ENCODE measurements at places on chromosomes 2 and 18. TPM values are rescaled to one million over a fixed set of nuclear protein-coding genes. Genes with fewer than 3 reads are reported as not detected.

DNA sequence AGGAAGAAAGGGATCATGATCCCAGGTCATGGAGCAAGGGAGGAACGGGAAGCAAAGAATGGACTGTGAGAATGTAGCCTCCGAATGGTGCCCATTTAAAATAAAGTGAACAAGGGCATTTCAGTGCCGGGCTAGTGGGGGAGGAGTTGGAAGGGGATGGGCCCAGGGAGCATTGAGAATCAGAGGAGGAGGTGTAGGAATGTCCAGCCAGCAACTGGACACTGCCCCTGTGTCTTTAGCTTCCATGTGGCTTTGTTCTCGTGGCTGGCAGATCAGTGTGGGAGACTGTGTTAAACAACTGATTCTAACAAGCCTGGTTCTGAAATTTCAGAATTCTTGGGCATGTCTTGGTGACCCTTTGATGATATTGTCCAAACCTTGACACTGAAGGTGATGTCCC is 1.4 kb upstream of the RNF103 start:
- H3K4me1 ChIP-seq: peaks cover 19% of the 10 kb centered on the region
- H3K4me3 ChIP-seq: no peak overlapping the region
- peak overlapping the region; percentile 20 for H3K27ac ChIP-seq
- DNase-seq: no peak

DNA sequence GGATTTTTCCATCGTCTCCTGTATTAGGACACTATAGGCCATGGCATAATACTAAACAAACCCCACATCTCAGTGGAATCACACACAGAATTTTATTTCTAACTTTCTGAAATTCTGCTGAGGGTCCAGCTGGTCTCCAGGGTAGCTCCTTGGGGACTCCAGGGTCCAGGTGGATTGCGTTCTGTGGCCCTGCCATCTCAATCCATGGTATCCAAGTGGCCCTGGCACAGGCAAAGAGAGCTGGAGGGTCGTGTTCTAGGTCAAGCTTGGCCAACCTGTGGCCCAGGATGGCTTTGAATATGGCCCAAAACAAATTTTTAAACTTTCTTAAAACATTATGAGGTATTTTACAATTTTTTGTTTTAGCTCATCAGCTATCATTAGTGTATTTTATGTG is 134.6 kb downstream of the CTIF start:
- DNase-seq: peak; percentile 25
- no peak overlapping the region for H3K27ac ChIP-seq
- peaks cover 9% of the 10 kb centered on the region for H3K36me3 ChIP-seq
- peaks cover 31% of the 10 kb centered on the region for H3K4me1 ChIP-seq

GRCh38 chr2:70664525-70664924 is 103.5 kb downstream of the ADD2 start:
- H3K27me3 ChIP-seq: no peaks in the 10 kb centered on the region
- H3K4me1 ChIP-seq: no peaks in the 10 kb centered on the region
- H3K4me3 ChIP-seq: no peak overlapping the region
- H3K36me3 ChIP-seq: no peaks in the 10 kb centered on the region
- no peak overlapping the region for H3K27ac ChIP-seq
- peak; percentile 40 for DNase-seq

- no peak overlapping the region for H3K4me3 ChIP-seq
- H3K4me1 ChIP-seq: peaks cover 4% of the 10 kb centered on the region
- H3K27me3 ChIP-seq: no peaks in the 10 kb centered on the region
- H3K27ac ChIP-seq: no peak overlapping the region
Measured at GRCh38 chr2:37390777-37391176, 46.3 kb downstream of the QPCT start.

GRCh38 chr2:229586012-229586411 is 128.3 kb downstream of the DNER start:
- no peak overlapping the region for H3K4me3 ChIP-seq
- H3K36me3 ChIP-seq: no peaks in the 10 kb centered on the region
- DNase-seq: no peak
- no peaks in the 10 kb centered on the region for H3K4me1 ChIP-seq
- H3K27ac ChIP-seq: no peak overlapping the region

DNA sequence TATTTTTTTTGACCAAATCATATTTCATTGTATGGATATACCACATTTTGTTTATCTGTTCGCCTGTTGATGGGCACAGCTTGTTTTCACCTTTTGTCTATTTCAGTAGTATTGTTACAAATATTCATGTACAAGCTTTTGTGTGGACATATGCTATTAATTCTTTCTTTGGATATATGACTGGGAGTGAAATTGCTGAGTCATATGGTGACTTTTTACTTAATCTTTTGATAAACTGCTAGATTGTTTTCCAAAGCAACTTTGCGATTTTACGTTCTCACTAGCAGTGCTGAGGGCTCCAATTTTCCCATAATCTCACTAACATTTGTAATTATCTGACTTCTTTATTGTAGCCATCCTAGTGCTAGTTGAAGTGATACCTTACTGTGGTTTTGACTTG is 112.4 kb downstream of the CD8B2 start:
- H3K36me3 ChIP-seq: no peaks in the 10 kb centered on the region
- no peak for DNase-seq
- no peak overlapping the region for H3K27ac ChIP-seq
- H3K4me1 ChIP-seq: peaks cover 4% of the 10 kb centered on the region
- no peaks in the 10 kb centered on the region for H3K27me3 ChIP-seq

DNA sequence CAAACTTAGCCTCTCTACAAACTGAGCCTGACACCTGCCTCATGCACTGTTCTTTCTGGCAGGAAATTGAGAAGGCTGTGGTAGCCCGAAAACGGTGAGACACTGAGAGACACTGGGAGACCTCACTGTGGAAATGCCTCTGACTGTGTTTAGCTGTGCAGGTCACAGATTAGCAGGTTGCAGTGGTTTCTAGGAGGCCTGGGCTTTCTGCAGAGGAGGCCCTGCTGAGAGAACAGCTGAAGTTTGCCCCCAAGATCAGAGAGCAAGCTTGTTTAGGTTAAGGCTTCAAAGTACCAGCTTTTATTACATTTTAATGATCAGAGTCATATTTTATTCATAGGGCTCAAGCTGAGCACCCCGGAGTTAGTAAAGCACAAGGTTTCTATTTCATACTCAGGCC is 68.7 kb upstream of the LYPD6 start:
- H3K4me1 ChIP-seq: no peaks in the 10 kb centered on the region
- no peaks in the 10 kb centered on the region for H3K27me3 ChIP-seq
- H3K36me3 ChIP-seq: no peaks in the 10 kb centered on the region
- H3K4me3 ChIP-seq: no peak overlapping the region
- no peak overlapping the region for H3K27ac ChIP-seq

DNA sequence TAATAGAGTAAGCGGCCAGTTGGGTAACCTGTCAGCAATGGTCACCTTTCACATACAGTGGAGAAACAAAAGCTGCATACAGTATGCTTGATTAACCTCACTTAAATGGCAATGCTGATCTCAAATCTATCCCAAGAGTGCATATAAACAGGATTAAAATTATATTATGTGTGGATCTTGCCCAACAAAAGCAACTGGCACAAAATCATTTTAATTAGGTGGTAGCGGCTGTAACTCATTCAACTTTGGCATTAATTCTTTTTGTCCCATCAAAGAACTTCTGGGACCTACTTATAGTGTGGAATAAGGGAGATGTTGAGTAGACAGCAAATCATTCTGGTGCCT is 167.8 kb upstream of the VRK2 start:
- no peak for DNase-seq
- no peak overlapping the region for H3K27ac ChIP-seq
- H3K4me3 ChIP-seq: no peak overlapping the region
- no peaks in the 10 kb centered on the region for H3K36me3 ChIP-seq
- no peaks in the 10 kb centered on the region for H3K27me3 ChIP-seq
- peaks cover 6% of the 10 kb centered on the region for H3K4me1 ChIP-seq

- DNase-seq: peak; percentile 69
- no peak overlapping the region for H3K27ac ChIP-seq
- no peaks in the 10 kb centered on the region for H3K36me3 ChIP-seq
- peaks cover 25% of the 10 kb centered on the region for H3K27me3 ChIP-seq
- H3K4me1 ChIP-seq: peaks cover 10% of the 10 kb centered on the region
Measured at GRCh38 chr2:48946449-48947048, 191.0 kb upstream of the LHCGR start.

DNA sequence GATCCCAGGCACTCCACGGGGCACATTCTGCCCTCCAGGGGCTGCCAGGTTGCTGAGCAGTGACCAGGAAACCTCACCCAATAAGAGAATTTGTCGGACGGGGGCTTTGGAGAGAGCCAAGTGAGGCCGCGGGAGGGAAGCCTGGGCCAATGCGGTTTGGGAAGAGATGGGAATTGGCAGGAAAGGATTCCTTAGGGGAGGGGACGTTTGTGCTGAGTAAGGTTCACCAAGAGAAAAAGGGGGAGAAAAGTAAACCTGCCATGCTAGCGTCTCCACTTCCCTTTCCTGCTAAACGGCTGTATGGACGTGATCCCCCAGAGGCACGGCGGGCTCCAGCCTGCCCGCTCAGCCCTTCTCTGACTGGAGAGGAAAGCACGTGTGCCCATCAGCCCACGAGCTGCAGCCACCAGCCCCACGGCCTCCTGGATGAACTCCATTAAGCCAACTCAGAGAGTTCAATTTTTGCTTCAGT is 194.4 kb upstream of the ID2 start:
- peak; percentile 46 for DNase-seq
- no peaks in the 10 kb centered on the region for H3K27me3 ChIP-seq
- H3K36me3 ChIP-seq: no peaks in the 10 kb centered on the region
- H3K27ac ChIP-seq: no peak overlapping the region

DNA sequence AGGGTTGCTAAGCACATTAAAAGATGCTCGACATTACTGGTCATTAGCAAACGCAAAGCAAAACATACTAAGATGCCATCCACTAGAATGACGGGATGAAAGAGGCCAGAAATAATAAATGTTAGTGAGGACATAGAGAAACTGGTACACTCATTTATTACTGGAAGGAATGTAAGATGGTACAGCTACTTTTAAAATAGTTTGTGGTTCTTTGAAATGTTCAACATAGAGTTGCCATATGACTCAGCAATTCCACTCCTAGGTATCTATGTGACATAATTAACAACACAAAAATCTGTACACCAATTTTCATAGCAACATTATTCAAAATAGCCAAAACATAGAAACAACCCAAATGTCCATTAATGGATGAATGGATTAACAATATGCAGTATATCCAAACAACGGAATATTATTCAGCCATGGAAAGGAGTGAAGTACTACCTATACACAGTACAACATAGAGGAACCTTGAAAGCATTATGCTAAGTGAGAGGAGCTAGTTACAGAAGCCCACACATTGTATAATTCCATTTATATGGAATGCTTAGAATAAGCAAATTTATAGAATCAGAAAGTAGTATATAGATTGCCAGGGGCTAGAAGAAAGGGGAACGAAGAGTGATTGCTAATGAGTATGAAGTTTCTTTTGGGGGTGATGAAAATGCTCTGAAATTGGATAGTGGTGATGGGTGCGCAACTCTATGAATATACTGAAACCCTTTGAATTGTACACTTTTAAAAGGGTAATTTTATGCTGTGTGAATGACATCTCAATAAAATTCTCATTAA is 61.9 kb upstream of the IL1R1 start:
- H3K36me3 ChIP-seq: no peaks in the 10 kb centered on the region
- H3K27ac ChIP-seq: no peak overlapping the region
- no peak for DNase-seq
- no peaks in the 10 kb centered on the region for H3K27me3 ChIP-seq
- H3K4me1 ChIP-seq: no peaks in the 10 kb centered on the region
- no peak overlapping the region for H3K4me3 ChIP-seq

DNA sequence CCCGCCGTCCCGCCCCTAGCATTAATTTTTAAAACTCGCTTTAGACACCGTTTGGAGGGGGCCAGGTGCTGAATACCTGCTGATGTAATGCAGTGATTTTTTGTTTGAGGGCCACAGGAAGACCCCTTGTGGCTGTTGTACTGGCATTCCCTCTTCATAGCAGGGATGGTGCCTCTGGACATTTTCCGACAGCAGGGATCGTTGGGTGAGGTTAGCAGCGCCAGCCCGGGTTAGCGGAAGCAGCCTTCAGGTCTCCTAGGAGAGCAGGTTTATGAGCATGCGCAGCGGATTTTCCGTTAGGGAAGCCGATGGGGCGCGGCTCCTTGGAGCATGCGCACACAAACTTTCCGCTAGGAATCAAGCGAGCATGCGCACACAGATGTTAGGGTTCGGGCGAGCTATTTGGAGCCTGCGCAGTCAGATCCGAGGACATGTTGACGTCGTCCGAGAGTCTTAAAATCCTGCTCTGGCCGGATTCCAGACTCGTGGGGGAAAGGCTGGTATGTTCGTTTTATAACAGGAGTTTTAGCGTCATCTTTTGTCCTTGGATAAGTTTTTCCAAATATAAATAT is 17.2 kb upstream of the C2orf74 start:
- H3K36me3 ChIP-seq: no peaks in the 10 kb centered on the region
- peak overlapping the region; percentile 84 for H3K27ac ChIP-seq
- peaks cover 5% of the 10 kb centered on the region for H3K4me1 ChIP-seq
- H3K27me3 ChIP-seq: no peaks in the 10 kb centered on the region
- DNase-seq: peak; percentile 99
- peak overlapping the region; percentile 26 for H3K4me3 ChIP-seq

DNA sequence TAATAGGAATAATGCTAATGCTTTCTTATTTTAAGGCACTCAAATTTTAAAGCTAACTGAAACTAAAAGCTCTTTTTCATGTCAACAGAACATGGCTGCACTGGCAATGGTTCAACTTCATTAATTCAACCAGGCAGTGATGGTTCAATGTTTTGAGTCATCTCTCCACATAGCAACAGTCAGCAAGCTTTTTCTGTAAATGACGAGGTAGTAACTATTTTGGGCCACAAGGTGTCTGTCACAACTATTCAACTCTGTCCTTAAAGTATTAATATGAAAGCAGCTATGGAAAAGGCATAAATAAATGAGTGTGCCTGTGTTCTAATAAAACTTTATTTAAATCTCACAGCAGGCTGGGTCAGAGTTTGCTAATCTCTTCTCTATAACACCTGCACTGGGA is 1425.6 kb upstream of the PIK3C3 start:
- H3K36me3 ChIP-seq: no peaks in the 10 kb centered on the region
- H3K4me3 ChIP-seq: no peak overlapping the region
- H3K27me3 ChIP-seq: no peaks in the 10 kb centered on the region
- H3K4me1 ChIP-seq: no peaks in the 10 kb centered on the region
- H3K27ac ChIP-seq: no peak overlapping the region
- no peak for DNase-seq

DNA sequence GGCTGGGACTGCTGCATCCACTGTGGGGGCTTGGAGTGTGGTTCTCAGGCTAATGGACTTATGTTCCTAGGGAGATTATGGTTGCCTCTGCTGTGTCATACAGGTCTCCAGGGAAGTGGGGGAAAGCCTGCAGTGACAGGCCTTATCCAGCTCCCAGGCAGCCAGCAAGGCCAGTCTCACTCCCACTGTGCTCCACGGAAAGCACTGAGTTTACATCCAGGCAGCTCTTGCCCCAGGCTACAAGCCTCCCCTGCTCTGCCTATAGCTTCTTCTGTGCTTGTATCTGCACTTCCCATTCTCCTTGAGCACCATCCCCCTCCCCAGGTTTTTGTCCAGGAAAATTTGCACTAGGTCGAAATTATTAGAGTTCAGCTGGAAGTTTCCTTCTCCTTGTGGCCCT is 231.9 kb downstream of the ZRANB3 start:
- no peak for DNase-seq
- H3K36me3 ChIP-seq: no peaks in the 10 kb centered on the region
- no peak overlapping the region for H3K4me3 ChIP-seq
- no peak overlapping the region for H3K27ac ChIP-seq
- H3K27me3 ChIP-seq: no peaks in the 10 kb centered on the region

The SIX3 gene
- total RNA-seq: not detected

The CENPA gene
- total RNA-seq: not detected

The FAM117B gene
- 4.2 TPM for total RNA-seq

The PIKFYVE gene
- total RNA-seq: 22.1 TPM

The LOXHD1 gene
- total RNA-seq: not detected

The SH2D6 gene
- total RNA-seq: not detected

The MC4R gene
- total RNA-seq: not detected

The ELP2 gene
- 77.2 TPM for total RNA-seq

The KANSL1L gene
- total RNA-seq: 32.6 TPM

The RESP18 gene
- not detected for total RNA-seq

The AGXT gene
- not detected for total RNA-seq

All from sigmoid colon (tissue), 7 donors.